Erythroblast (primary cell): ENCODE measurements at places on chromosomes 12 and 14.

GRCh38 chr14:40713387-40713786 is 893.3 kb upstream of the LRFN5 start:
- no peak for DNase-seq

GRCh38 chr14:24204163-24205146 is 1.0 kb upstream of the TSSK4 start:
- no peak for DNase-seq

- DNase-seq: no peak
Measured at GRCh38 chr14:77791225-77791600, 8.7 kb upstream of the ADCK1 start.

DNA sequence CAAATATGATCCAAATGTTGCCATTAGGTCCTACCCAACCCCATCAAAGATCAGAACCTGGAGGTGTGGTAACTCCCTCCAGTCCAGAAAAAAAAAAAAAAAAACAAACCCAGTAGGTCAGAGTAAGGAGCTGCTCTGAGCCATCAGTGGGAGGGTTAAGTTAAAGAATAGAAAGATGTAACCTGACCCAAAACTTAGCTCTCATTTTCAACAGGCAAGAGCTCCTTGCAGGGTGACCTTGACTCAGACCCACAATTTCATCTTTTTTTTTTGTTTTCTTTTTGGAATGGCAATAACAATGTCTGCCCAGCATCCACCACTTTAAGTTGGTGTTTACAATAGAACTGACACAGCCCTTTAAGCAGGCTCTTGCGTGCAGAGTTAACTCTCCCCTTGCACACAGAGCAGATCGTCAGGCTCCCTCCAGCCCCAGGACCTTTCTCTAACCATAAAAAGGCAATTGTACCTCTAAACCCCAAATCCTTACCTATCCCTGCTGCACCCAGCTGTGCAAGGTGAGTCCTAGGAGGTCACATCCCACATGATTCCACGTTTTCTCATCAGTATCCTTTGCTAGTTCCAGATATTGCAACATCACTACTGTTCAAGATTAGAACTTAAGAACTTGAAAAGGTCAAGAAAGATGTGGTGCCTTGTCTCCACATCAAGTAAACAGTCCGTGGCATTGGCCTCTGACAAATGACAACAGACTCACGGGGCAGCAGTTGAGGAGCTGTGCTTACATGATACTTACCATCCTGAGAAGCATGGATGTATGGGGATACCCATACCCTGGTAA is 178.6 kb upstream of the EEA1 start:
- DNase-seq: no peak

- DNase-seq: peak; percentile 86
Measured at GRCh38 chr12:56634837-56635791, 5.0 kb upstream of the BAZ2A start.

DNA sequence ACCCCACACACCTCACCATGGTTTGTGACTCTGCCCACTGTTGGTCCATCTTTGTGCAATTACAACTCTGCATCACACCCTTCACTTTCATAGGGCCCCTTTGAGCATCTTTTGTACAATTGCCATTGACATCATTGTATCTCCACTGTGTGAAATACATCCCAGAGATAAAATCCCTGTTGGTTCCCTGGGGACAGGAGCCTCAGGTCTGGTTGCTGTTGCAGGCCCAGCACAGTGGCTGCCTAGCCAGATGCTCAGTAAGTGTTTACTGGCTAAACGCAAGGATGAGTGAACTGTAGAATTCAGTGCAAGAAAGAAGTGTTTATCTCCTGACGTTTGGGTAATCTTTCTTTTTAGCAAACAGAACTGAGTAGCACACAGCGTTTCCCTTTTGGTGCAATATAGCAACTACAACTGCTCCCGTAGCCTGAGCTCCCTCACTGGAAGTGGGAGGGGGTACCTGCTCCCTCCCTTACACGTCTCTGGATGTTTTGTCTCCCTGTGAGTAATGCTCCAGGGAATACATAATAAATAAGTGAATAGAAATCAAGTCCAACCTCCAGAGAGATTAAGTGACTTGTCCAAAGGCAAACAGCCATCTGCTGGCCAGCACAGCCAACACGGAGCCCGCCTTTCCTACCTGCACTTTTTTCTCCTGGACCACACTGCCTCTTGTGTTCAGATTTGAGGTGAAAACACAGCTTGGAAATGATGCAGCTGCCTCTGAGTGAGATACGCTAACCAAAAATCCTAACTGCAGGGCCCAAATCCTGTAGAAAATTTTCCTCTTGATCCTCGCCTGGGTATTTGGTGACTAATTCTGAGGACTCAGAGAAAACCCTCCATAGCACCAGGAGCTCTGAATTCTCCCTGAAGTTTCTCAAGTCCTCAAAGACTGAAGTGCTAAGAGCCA is 27.4 kb downstream of the GALNT16 start:
- no peak for DNase-seq

GRCh38 chr14:58769771-58770170 is 132.0 kb downstream of the DACT1 start:
- DNase-seq: no peak

DNA sequence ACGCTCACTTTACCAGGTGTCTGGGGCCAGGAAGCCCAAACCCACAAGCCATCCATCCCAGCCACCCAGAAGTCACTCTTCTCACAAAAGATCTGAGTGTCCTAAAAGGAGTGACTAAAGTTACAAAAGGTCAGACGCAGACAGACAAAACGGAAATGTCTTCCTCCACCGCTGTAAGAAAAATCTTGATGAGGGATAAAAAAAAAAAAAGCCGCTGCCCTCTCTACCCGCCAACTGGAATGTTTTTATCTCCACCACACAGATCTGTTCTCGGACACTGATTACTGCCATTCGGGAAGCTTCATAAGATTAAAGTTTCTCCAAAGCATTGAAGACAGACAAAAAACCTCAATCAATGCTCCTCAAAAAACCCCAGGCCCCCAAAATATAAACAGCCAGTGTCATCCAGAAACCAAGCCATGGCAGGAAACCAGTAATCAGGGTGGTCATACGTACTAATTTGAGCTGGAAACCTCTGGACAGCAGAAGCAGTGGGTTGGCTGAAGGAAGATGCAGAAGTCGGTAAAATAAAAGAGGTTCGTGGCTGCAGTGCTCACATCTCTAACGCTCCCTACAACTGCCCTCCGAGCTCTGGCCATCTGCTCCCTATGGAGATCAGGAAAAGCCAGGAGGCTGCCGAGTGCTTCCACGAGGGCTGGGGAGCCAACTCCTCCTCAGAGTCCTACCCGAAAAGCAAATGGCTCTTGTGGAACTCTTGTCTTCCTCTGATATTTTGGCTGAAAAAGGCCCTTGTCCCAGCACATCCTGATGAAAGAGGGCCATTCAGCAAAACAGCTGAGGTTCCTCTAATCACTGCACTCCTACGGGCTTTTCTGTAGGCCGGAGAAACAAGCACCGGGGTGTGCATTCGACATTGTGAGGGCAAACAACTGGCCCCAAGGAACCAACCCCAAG is 30.3 kb downstream of the SSH1 start:
- no peak for DNase-seq

- DNase-seq: no peak
Measured at GRCh38 chr14:105547741-105548169, 21.4 kb downstream of the TMEM121 start.
